NCI-H1694 treated with DMSO at 0.1 percent for 48 hours (cell line): ENCODE measurements at places on chromosomes 7 and 10.

- no peak for DNase-seq
Measured at GRCh38 chr7:159092701-159093121, 52.0 kb downstream of the VIPR2 start.

DNA sequence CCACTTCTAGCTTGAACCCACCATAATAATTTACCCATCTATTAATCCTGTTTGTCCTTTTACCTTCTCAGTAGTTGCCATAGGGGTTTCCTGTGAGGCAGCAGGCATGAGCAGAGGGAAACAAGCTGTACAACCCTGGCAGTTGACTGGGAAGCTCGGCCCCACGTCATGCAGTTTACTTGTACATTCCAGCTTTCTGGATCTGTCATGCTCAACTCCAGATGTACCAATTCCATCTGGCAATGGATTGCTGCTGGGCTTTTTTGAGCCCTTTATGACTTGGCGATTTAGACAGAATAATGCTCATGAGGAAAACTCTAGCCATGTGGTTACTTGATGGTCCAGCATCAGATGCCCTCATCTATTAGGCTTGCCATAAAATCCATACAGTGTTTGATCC is 112.5 kb downstream of the GNAI1 start:
- no peak for DNase-seq

DNA sequence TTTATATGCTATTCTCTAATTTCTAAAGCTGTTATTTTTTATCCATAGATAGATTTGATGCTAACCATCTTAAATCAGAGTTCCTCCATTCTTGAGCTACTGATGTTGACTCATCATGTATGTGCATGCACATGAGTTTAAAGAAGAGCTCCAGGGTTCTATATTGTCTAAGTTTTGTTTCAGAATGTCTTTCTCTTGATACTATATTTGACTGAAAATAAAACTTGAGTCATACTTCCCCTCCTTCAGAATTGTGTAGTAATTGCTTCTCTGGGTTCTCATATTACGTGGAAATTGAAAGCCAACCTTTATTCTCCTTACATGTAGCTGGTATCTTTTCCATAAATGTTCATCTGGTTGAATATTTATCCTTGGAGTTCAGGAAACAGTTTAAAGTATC is 89.4 kb downstream of the LRRTM3 start:
- DNase-seq, result no peak

DNA sequence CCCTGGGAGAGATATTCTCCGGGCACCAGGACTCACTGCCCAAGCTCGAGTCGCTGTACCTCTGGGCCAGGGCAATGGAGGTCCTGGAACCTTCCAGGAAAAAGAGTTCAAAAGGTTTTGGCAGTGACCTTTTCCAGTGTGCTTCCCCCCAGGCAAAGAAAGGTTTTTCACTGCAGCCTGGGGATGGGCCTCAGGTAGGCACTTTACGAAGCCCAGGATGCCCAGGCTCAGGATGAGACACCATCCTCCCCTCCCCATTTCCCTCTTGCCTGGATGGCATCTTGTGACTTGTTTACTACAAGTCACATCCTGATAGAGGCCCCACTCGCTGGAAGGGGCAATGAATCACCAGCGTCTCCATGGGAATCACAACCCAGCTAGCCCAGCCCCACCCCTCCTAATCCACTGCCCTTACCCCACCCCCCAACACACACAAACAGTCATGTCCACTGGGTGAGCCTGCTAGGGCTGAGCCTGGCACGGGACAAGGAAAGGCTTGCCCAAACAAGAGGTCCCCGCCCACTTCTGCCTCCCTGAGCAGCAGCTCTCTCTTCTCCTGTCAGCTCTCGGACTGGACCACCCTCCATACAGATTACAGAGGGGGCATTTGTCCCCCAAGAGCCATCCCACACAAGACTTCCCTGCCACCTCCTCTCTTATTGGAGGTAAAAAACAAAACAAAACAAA is 93.8 kb upstream of the SMNDC1 start:
- DNase-seq, result no peak

DNA sequence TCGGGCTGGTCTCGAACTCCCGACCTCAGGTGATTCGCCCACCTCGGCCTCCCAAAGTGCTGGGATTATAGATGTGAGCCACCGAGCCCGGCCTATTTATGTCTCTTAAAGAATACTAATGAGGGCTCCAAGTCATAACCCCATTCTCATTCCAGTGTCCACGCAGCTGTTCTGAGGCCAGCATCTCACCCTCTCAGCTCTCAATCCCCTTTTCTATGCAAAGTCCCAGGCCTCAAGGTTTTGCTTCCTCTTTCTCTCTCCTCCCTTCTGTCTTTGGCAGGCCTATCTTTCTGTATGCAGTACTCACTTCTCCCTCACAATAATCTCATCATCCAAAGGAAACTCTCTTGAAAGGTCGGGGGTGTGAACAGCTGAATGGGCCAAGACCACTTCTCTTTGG is 28.0 kb upstream of the VSIR start:
- DNase-seq, result no peak

GRCh38 chr7:20795881-20796280 is 9.2 kb upstream of the SP8 start:
- DNase-seq, result no peak

- DNase-seq, result no peak
Measured at GRCh38 chr10:19921300-19922140, 105.3 kb downstream of the PLXDC2 start.

DNA sequence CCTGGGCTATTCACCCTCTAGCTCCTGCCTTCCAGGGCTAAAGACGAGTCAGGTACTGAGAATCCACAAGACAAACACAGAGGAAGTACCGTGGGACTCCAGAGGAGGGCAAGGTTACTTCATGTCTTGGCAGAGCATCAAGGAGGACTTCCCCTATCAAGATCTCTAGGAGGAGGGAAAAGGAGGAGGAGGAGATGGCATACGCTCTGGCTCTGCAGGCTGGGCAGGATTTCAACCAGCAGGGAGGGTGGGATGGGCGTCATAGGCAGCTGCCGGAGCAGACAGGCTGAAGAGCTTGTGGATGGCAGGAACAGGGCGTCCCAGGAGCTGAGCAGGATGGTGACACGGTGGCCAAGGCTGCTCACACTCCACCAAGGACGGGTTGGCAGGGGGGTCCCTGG is 21.3 kb downstream of the MDH2 start:
- no peak for DNase-seq
